ENCODE measurements at places on chromosomes 11 and 22.

DNA sequence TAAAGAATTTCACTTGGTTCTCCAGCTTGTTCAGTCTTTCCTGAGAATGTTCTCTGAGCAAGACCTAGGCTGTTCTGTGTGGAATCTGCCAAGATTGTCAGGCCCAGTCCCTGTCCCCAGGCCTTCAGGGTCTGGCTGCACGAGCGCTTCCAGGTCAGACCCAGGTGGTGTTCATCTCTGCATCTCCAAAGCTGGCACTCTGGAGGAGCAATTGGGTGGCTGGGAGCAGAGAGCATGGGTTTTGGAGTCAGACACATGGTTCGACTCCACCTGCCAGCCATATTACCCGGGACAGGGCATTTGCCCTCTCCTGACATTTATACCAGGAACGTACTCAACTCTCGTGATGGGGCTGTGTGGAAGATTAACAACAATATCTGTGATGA is 8.8 kb downstream of the CD5 start:
- DNase-seq: no peak

DNA sequence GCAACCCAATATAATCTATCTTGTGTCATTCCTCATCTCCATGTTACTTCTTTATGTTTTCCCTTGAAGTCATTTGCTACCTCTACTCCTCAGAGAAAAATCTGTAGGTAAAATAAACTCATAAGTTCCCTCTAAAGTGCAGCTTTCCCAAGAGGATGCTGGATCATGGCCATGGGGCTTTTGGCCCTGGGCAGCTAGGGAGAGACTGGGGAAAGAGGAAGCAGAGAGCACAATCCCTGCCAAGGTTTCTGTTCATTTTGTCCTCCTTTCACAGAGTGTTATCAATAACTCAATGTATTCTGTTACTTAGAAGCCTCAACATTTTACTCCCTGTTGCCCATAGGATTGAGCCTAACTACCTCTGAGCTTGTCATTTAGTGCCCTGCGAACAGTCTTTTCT is 9.0 kb downstream of the RNF121 start:
- DNase-seq: no peak

DNA sequence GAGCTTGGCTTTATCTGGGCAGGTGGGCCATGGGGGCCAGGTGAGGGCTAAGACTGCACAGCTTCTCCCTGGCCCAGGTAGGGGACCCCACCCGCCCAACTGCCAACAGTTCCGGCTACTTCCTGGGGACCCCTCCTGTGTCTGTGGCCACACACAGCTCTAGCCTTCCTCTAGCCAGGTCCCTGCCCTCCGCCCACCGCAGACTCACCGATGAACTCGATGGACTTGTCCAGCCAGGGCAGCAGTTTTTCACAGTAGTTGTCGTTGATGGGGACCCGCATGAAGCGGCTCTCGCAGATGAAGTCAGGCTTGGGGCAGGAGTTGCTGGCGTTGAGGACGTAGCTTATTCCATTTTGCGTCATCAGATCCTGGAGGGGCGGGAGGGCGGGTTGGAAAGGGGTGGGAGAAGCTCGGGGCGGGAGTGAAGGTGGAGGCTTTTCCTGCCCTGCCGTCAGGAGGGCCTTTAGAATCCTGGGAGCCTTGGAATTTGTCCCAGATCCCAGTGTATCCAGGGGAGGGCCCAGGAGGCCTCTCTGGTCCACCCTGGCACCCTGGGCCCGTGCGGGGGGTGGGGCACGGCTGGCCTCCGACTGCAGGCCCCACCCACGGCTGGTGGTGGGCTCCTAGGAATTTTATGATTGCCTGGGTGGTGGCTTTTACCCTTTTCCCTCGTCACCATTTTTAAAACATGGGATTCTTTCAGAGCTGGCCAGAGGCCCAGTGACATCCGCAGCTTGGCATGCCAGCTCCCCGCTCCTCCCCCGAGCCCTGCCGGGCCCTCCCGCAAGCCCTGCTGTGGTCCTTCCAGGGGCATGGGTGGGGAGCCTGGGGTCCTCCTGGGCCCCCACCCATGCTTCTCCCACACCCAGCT is 13.9 kb downstream of the DUSP8 start:
- peak; percentile 50 for DNase-seq

GRCh38 chr11:130157101-130157500 is 2.5 kb upstream of the ST14 start:
- no peak for DNase-seq

GRCh38 chr11:83467837-83468236 is 181.7 kb upstream of the CCDC90B start:
- no peak for DNase-seq

DNA sequence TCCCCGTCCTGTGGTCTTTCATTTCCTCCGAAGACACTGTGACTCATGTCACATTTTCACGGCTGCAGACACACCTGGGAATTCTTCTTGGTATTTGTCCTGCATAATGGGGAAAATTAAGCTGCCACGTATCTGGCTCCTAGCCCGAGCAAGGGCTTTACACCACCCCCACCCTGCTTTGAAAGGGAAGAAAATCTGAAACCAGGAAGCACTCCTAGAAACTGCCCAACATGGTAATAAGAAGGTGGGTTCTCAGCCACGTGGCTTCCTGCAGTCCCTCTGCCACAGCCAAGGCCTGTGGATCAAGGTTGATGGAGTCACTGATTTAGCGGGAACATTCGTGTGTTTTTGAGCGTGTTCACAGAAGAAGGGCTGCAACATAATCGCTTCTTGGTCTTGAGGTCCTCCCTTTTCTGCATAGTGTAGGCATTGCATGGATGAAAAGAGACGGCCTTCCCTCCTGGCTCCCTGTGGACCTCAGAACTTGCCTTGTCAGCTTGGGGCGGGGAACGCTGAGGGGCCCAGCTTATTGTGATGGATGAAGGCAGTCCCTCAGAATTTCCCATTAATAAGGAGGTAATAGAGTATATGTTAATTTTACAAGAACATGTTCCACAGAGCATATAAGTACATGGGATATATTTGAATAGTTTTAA is 292.0 kb downstream of the NTM start:
- no peak for DNase-seq

DNA sequence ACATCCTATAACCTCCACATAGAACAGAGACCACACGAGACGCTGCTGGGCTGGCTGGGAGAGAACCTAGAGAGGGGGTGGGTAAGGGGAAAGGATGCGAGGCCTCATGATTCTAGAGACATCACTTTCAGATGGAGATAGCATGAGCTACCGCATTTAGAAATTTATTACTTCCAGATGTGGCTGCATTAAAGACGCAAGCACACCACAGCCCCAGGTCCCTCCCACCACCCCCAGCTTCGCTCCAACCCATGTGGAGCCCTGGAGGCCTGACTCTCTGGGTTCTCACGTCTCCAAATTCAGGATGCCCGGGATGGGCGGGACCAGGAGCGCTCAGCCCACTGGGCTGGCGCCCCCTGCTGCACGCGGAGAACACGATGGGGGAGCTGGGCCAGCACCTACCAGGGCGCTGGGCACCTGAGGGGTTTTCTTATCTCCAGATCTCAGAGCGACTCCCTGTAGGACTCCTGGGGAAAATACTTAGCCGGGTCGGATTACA is 13.6 kb downstream of the MRPL21 start:
- DNase-seq: peak; percentile 93

DNA sequence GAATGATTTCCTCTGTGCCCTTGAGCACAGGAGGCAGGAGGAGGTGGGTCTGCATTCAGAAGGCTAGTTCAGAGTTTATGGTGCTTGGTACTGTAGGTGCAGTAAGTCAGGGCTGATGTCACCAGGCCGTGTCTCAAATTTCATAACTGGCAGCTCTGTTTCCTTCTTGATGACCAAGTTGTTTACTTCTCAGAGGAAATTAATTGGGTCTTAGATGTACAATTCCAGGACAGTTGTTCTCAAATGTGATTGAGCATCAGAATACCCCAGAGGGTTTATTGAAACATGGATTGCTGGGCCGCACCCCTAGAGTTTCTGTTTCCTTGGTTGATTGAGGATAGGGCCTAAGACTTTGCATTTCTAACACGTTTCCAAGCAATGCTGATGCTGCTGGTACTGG is 6.2 kb downstream of the AMOTL1 start:
- DNase-seq: no peak
